ENCODE measurements at places on chromosomes 13 and 19.
A peak's percentile ranks its signal among the peaks of the same experiment; 100 is the strongest.

- peak; percentile 68 for DNase-seq
These were observed 5.7 kb downstream of the COMP start for GRCh38 chr19:18785179-18786124.

- DNase-seq = peak; percentile 6
These were observed 154.0 kb upstream of the GPR12 start for GRCh38 chr13:26914624-26915023.

DNA sequence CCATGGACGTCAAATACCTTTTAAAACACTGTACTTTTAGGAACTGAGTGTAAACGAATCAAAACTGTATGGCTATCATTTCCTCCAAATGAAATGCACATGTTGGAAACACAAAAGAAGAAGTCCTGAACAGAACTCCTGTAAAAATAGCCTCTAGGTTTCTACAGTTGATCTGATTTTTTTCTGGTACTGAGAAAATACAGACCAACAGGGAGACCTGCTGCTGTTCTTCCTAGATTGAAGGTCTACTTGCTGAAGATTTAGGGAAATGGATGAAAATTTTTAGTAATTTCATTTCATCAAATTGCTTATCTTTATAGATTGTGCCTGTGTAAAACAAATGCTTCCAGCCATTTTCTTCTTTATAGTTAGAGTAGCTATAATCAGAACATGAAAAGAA, 520.4 kb downstream of the SLITRK6 start:
- DNase-seq = no peak

GRCh38 chr13:31947506-31947905, 84.1 kb upstream of the FRY start:
- no peak for DNase-seq

- no peak for DNase-seq
These were observed 344.5 kb upstream of the TMTC4 start for GRCh38 chr13:101019126-101019525.

GRCh38 chr19:32976223-32976805, 4.3 kb downstream of the FAAP24 start:
- DNase-seq = peak; percentile 75

DNA sequence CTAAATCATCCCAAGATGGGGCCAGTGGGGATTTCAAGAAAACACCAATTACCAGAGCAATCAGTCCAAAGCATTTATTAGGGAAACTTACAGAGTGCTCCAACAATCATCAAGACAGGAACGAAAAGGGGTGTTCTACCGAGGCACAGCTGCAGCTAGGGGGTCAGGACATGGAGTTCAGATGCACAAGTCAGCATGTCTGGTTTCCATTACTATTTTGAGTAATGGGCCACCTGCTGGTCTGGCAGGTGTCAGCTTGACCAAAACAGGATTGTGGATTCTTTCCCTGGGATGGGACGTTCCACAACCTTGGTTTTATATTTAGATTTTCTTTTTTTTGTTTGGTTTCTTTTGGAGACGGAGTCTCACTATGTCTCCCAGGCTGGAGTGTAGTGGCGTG, 3.9 kb upstream of the UBL5 start:
- DNase-seq = no peak

DNA sequence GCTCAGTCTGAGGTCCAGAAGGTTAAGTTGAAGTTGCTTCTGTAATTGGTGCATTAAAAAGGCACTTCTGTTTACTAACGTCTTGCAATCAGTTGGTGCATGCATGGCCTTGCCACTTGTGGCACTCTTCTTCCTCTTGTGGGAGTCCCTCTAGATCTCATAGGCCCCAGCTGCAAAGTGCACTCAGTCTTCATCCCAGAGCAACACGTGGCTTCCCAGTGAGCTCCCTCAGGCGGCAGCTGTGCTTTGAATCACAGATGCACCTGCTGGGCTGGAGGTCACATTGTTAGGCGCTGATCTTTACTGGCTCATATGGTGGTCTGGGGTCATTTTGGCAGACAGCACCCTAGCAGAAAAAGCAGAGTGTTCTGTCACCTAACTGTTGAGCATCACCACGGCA, 215.7 kb downstream of the ZNF536 start:
- no peak for DNase-seq

DNA sequence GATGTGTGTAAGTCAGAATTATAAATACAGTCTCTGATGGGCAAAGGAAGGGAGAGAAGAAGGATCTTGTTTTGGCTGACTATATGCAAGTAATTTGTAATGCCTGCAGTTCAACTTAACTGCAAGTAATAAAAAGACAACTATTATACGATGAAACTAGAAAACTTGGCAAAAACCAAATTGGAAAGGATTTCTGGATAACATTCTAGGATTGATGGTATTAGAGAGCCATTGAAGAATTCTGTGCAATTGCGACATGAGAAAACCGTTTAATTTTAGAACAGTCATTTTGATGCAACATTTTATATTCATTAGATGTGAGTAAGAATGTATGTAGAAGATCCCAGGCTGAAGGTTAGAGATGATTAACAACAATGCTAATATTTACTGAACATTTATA, 1334.1 kb downstream of the EFNB2 start:
- DNase-seq = no peak

DNA sequence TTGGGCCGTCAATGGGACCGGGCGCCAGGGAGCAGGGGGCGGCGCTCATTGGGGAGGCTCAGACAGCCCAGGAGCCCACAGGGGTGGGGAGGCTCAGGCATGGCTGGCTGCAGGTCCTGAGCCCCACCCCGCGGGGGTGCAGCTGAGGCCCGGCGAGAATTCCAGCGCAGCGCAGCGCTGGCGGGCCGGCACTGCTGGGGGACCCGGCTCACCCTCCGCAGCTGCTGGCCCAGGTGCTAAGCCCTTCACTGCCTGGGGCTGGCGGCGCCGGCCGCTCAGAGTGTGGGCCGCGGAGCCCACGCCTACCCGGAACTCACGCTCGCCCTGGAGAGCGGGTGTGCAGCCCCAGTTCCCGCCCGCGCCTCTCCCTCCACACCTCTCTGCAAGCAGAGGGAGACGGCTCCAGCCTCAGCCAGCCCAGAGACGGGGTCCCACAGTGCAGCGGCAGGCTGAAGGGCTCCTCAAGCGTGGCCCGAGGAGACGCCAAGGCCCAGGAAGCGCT, 1227.4 kb downstream of the PCDH17 start:
- DNase-seq = no peak

DNA sequence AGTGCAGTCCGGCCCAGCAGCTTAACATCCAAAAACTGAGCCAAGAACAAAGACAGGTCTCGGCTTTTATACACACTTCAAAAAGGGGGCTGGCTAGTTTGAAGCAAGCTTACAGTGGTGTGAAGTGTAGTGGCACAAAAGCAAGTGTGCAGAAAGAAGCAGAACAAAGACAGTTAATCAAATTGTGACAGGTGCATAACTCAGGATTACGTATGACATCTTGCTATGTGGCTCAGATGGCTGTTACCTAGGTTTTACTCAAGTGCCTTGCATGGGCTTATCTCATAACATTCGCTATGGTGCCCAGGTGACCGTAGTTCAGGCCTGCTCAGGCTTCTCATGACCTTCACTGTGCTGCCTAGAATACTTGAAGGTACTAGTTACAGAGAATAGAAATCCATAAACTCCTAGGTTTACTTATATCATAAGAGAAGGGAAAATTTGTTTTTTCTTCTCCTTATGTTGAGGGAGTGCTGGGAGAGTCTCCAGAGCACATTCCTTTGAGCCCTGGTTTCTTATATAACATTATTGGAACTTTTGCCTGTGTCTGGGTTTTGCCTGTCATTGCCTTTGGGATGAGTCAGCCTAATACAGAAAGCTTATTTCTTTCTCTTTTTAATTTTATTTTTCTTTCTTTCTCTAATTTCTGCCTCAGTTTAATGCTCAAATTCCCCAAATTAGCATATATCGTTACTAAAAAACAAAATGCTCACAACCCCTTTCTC, 1629.1 kb upstream of the PCDH20 start:
- DNase-seq = no peak

GRCh38 chr13:75352641-75353327, 129.2 kb downstream of the TBC1D4 start:
- DNase-seq = no peak

GRCh38 chr19:13796301-13797057, 1.2 kb downstream of the ZSWIM4 start:
- no peak for DNase-seq

DNA sequence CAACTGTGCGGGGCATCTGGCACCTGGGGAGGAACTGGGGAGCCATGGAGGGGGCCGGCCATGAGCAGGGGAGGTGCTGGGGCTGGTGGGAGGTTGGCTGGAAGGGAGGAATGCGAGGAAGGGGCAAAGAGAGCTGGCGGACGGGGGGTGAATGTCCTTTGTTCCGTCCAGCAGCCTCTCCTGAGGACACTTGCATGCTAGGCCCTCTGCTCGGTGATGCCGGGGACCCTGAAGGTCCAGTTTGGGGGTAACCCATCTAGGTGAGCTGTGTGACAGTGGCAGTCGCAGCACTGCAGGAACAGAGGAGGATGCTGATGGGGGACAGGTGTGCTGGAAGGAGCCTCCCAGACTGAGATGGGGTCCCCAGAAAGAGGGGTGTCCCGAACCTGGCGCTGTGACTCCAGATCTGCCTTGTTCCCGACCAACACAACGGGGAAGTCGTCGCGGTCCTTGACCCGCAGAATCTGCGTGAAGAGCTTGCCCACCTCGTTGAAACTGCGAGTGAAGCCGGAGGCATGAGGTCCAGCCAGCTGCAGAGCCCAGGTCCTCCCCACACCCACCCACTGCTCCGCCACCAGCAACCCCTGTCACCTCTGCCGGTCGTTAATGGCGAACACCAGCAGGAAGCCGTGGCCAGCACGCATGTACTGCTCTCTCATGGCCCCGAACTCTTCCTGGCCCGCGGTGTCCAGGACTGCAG, 3.6 kb downstream of the RRAS start:
- DNase-seq = no peak

DNA sequence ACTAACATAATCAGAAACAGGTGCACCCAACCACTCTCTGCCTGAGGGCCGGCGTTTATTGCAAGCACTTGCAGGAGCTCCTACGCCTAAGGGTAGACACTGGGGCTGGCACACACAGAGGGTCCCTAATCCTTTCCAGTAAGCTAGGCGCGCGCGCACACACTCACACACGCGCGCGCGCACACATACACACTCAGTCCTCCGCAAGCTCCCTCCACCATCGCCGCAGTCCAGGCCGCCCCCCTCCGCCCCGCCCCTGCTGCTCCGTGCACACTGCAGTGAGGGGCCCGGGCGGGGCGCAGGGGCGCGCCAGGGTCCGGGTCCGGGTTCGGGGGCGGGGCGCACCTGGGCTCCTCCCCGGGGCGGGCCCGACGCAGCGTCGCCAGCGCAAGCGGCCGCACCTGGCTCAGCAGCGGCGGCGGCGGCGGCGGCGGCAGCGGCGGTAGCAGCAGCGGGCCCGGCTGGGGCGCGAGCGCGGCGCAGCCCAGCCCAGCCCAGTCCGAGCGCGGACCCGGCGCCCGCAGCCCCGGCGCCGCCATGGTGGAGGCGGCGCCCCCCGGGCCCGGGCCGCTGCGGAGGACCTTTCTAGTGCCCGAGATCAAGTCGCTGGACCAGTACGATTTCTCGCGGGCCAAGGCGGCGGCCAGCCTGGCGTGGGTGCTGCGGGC, at the start of gene CAMSAP3:
Gene CAMSAP3 (plus strand): TSS at position 398 of the 668 bp plus-strand sequence. CDS start 140 bp downstream, at position 538.
- peak; percentile 37 for DNase-seq

DNA sequence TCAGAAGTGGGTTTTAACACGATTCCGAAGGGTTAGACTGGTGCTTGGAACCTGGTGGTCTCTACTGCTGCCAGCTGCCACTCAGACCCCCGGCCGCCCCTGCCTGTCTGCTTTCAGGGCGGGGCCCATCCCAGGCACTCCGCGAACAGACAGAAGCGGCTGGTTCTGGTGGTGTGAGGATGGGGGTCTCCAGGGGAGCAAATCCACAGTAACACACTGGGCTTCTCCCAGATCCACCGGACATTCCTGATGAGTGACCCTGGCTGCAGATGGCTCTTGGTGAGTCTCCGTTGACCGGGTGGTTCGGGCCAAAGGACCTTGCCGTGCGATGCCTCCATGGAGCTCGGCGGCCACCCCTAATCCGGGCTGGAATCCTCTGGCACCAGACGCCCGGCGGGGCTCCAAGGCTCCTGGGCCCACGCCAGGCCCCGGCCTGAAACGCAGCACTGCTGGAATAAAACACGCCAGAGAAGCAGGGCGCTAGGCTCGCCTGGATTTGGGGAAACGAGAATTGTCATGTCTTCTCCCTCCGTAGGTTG, 2.1 kb upstream of the PTBP1 start:
- no peak for DNase-seq

- DNase-seq = peak; percentile 72
These were observed 27.5 kb upstream of the SHKBP1 start for GRCh38 chr19:40549007-40549708.

- DNase-seq = no peak
These were observed 94.5 kb upstream of the SLC15A1 start for GRCh38 chr13:98846986-98847385.

- DNase-seq = no peak
These were observed 1.8 kb upstream of the SLC27A1 start for GRCh38 chr19:17468302-17469091.

DNA sequence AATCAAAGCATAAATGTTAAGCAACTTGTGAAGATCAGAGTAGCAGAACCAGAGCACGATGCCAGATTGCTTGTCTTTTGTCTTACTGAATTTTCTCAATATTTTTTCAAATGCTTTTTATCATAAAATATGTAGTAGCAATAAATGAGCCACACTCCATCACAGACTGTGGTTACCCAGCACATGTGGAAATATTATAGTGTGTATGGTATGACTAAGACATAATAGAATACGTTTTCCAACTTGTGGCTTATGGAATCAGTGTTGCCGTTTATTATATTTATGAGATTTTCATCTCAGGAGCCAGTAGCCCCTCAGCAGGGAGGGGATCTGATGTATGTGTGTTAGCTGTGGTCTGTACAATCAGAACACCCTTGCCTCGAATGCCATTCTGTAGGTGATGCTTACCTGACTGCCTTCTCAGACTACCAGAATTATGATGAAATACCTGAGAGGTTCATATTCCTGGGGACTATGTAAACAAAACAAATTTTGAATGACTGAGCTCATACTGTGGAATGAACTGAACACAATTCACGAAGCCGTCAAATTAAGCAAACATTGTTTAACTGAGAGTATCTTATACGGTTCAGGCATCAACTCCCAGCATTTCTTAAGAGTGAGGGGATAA, 1.9 kb downstream of the SCEL start:
- no peak for DNase-seq

DNA sequence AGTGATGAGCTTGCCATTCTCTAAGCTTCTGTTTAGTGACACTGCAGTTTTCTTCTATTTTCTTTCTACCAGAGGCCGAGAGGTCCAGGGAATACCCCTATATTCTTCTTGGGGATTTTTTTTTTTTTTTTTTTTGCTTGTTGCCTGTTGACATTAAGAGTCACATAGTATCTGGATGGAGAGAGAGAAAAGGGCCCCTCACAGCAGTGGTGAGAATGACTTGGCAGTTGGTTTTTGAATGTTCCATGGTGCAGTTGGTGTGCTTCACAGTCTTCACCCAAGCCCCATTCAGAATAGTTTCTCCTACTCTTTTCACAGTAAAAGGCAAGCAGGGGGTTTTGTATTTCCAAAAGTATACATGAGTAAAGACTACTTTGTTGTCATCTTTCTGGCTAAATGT, 577.9 kb downstream of the LMO7 start:
- DNase-seq = no peak

DNA sequence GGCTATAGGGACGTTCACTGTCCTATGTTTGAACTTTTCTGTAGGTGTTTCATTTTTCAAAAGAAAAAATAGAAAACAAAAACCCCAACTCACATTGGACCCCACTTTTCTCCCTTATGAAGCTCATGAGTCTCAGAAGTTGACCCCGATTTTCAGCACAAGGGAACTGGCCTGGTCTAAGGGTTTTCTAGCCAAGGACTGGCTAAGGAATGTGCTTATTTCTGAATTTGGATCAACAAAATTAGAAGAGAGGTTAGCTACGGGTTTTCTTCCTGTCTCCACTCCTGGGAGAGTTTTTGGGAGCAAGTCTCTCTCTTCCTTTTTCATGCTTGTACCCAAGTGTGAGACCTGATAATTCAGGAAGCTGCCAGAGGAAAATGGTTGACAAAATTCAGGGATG, 453.2 kb downstream of the KLF12 start:
- DNase-seq = no peak
